ENCODE measurements at places on chromosomes 2 and 18.

GRCh38 chr2:71793926-71794325, 340.6 kb downstream of the DYSF start:
- no peak for DNase-seq

DNA sequence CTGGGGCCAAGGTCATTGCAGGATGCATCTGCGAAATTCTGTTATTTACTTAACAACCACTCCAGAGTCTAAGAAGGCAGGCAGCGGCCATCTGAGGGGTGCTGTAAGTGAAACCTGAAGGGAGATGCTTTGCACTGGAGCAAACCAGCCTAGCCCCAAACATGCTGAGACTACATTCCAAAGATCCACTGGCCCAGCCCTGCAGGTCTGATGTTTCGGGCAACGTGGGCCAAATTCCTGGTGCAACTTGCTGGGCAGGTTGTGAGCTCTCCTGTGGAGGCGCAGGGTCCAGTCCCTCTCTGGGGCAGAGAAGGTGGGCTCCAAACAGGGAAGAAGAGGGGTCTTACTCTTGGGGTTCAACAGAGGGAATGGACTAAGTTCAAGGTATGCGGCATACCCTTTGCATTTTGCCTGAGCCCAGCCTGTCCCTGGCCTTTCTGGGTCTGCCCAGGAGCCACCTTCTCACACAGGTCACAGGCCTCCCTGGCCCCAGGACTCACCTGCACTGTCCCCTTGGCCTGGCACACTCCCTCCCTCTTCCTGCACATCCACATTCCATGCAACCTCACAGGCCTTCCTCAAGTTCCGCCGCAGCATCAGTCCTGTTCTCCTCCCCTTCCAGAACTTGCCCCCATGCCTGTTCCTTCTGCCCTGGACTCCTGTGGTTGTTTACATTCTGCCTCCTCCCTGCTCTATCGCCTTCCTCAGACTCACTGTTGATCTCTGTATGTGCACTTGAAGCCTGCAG, 5.1 kb upstream of the MAL start:
- no peak for DNase-seq

- no peak for DNase-seq
These were observed 67.5 kb downstream of the COPS8 start for GRCh38 chr2:237153181-237153580.

DNA sequence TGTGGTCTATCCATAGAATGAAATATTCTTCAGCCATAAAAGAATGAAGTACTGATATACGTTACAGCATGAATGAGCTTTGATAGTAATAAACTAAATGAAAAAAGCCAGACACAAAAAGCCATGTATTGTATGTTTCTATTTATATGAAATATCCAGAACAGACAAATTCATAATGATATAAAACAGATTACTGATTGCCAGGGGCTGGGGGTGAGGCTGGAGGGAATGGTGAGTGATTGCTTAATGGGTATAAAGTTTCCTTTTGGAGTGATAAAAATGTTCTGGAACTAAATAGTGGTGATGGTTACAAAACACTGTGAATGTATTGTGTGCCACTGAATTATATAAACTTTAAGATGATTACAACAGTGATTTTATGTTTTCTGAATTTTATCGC, 200.5 kb downstream of the MC4R start:
- DNase-seq: no peak

GRCh38 chr2:24920809-24921441, 888 bp upstream of the ADCY3 start:
- no peak for DNase-seq

Measured in suppressor macrophage treated with lipopolysaccharide for 1 hour (primary cell).